SHP77 (cell line): ENCODE measurements at places on chromosomes 16 and 17.

DNA sequence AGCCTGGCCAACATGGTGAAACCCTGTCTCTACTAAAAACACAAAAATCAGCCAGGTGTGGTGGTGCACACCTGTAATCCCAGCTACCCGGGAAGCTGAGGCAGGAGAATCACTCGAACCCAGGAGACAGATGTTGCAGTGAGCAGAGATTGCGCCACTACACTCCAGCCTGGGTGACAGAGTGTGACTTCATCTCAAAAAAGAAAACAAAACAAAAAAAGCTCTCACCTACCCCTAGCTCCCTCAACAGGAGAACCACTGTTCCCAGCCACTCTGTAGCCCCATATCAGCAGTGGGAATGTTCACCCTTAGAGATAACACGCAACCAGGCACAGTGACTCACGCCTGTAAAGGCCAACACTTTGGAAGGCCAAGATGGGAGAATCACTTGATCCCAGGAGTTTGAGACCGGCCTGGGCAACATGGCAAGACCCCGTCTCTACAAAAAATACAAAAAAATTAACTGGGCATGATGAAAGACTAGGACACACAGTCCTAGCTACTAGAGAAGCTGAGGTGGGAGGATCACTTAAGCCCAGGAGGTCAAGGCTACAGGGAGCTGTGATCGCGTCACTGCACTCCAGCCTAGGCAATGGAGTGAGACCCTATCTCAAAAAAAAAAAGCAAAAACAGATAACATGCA is 5.4 kb downstream of the TMC8 start:
- no peak for DNase-seq

DNA sequence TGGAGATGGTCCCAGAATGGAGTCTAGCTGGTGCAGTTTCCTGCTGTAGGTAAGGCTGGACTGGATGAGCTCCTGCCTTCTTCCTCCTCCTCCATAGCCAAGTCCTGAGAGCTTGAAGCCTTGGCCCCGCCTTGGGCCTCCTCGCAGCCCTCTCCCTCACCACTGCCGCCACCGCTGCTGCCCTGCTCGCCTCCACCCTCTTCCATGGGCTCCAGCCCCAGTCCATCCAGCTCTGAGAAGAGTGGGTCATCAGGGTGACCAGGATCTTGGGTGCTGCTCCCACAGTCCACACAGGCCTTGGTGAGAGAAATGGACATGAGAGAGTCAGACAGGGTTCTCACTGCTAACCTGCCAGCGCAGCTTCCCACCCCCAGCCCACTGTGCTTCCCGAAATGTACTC is 11.2 kb downstream of the PER1 start:
- no peak for DNase-seq

- DNase-seq, result no peak
These were observed 93.0 kb downstream of the GOSR1 start for GRCh38 chr17:30570191-30570590.

GRCh38 chr16:720990-721764 is at the start of gene ANTKMT:
Gene ANTKMT, plus strand, starts transcription at chr16:721146. Its CDS starts 129 bp downstream, at chr16:721275.
- peak; percentile 92 for DNase-seq

DNA sequence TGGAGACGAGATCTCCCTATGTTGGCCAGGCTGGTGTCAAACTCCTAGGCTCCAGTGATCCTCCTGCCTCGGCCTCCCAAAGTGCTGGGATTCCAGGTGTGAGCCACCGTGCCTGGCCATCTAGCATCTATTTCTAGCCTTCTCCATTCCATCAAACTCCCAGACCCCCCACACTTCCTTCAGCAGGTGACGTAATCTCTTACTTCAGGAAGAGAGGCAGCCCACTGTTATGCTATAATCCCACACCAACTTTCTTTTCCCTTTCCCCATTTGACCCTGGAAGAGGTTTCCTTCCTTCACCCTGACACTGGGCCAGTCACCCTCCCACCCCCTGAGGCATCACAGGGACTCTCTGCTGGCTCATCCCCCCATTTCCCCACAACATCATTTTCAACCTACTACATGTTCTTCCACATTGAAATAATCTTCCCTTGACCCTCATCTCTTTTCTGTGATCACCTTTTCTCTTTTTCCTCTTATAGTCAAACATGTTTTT is 7.6 kb downstream of the ITGA2B start:
- DNase-seq, result no peak

- DNase-seq, result no peak
These were observed 4.0 kb downstream of the BHLHA9 start for GRCh38 chr17:1274245-1274608.

- no peak for DNase-seq
These were observed 27.8 kb upstream of the MEAK7 start for GRCh38 chr16:84532291-84532724.

GRCh38 chr17:57114085-57114673 is 29.1 kb downstream of the AKAP1 start:
- DNase-seq, result no peak

GRCh38 chr16:88883946-88884345 is 17.5 kb upstream of the PABPN1L start:
- peak; percentile 52 for DNase-seq

- peak; percentile 29 for DNase-seq
These were observed 7.3 kb upstream of the SMIM5 start for GRCh38 chr17:75625813-75626486.

GRCh38 chr17:2406903-2407790 is 6.3 kb upstream of the MNT start:
- no peak for DNase-seq

- DNase-seq, result no peak
These were observed 5.4 kb upstream of the CLDN9 start for GRCh38 chr16:3007059-3007956.

- DNase-seq, result no peak
These were observed 22.2 kb upstream of the RHOT1 start for GRCh38 chr17:32120141-32120540.

- no peak for DNase-seq
These were observed 954 bp downstream of the MYO1D start for GRCh38 chr17:32875923-32876416.

DNA sequence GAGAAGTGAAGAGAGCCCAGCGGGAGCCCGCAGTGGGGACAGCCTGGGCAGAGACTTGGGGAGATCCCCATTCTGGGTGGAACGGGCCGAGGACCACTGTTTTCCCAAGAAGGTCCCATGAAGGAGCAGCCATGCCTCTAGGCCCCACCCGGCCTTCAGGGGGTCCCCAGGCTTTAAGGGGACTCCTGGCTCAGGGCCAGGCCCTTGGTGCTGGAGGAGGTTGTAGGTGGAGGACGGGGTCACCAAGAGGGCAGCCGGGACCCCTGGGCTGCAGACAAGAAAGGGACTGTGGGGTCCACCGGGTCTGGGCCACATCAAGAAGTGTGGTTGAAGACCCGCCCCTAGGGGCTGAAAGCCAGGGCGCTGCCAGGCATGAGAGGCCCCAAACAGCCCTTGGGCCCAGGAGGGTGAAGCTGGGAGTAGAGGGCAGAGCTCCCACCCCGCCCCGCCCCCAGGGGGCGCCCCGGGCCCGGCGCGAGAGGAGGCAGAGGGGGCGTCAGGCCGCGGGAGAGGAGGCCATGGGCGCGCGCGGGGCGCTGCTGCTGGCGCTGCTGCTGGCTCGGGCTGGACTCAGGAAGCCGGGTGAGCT is at the start of gene PRSS21:
TSS of gene PRSS21 (plus strand) at position 487 of the 589 bp plus-strand sequence. CDS start at position 519, 32 bp downstream.
- no peak for DNase-seq

DNA sequence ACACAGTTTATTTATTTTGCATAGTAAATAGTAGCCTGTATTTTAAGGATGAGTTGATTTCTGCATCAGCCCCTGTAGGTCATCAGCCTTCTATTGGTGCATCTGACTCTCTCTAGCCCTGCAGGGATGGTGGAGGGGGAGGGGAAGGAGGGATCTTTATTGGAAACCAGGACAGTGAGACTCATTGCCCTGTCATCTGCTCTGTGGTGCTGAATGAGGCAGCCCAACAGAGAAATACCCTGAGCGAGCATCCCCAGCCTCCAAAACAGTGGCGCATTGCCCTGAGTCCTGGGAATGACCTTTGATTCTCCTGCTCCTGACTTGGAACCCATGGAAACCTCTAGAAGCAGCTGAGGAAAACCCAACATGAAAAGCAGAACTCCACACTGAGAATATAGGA is 45.5 kb upstream of the STH start:
- no peak for DNase-seq

DNA sequence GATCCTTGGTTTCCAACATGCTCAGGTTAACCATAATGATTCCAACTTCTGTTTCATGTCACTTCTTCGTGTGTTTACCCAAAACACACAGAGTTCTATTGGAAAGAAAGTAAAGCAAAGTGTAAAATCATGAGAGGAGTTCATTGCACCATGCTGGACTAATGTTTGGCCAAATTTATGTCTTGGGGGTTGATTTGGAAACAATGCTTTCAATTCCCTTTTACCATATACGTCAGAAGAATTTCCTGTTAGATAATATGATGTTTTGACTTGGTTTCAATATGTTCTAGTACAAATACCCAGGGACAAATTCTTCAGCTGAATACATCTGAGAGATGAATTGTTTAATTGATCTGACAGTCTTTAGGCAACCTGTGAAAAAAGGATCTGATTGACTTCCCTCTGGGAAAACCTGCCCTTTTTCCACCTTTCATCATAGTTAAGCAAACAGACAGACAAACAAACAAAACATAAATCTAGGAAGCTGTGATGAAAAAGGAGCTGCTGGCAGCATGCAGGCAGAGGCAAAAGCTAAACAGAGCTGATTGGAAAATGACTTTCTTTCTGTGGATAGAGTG is 26.0 kb upstream of the MPHOSPH6 start:
- DNase-seq, result peak; percentile 68

DNA sequence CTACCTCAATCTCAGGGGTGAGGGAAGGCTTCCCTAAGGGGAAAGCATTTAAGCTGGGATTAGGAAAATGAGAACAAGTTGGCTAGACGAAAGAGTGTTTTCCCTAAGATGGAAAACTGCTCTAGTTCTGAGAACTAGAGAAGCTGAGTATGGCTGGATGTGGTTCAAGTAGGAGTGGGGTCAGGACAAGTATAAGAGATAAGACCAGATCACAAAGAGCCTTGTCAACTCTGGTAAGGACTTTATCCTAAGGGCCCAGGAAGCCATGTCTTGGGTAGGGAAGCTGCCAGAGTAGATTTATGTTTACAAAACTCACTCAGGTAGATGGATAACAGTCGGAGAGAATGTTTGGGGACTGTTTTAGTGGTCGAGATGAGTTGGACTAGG is 1.7 kb downstream of the ANKS4B start:
- no peak for DNase-seq

DNA sequence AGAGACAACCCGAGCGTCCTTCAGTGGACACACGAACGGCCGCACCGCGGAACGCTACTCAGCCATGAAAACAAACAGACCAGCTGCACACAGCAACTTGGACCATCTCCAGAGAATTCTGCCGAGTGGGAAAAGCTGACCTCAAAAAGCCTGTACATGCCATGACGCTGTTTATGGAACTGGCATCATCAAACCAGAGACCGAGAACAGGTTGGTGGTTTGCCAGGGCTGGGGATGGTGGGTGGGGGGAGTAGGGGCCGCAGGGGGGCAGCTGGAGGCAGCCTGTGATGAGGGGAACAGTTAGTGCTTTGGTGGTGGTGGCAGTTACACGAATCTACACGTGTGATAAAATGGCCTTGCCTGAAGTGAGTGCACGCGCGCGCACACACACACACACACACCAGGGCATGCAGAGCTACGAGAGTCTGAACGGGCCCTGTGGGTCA is 169.8 kb downstream of the LAT start:
- no peak for DNase-seq

- no peak for DNase-seq
These were observed 9.6 kb downstream of the CRISPLD2 start for GRCh38 chr16:84829168-84829965.

GRCh38 chr17:36198831-36199465 is 2.4 kb upstream of the CCL3L1 start:
- DNase-seq, result no peak

- DNase-seq, result peak; percentile 79
These were observed 23.5 kb downstream of the GTF3C1 start for GRCh38 chr16:27526180-27526579.

DNA sequence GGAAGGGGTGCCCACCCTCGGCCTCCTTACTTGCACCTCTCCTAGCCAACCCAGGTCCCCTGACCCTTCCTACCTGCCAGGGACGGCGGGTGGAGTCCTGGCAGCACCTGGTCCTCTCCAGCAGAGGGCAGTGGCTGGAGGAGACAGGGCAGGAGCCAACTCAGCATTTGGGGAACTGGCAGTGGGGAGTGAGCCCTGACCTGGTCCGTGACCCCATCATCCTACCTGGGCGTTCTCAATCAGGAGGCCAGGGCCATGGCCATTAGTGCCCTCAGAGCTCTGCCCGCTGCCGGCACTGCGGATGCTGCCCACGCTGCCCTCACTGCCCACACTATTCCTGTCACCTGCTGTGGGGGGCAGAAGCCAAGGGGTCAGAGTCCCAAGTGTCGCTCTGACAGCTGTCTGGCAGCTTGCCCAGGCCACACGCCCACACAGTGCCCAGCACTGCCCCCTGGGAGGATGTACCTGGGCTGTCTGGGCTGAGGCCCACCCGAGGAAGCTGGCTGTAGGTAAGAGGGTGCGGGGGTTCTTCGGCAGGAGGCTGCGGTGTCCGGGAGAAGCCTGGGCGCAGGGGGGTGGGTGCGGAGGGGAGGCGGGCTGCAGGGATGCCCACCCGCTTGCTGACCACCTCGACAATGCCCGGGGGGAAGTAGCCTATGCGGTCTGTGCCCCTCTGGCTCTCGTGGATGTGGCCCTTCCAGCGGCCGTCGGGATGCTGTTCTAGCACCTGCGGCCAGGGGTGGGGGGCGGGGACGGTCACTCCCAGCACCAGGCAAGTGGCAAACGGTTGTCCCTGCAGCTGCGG is 10.8 kb downstream of the CASKIN2 start:
- DNase-seq, result no peak

GRCh38 chr17:40113110-40113906 is 8.5 kb upstream of the MSL1 start:
- peak; percentile 94 for DNase-seq

GRCh38 chr17:1011760-1012735 is 15.1 kb downstream of the TIMM22 start:
- no peak for DNase-seq

- no peak for DNase-seq
These were observed 36.8 kb upstream of the BCAR1 start for GRCh38 chr16:75288181-75288580.

DNA sequence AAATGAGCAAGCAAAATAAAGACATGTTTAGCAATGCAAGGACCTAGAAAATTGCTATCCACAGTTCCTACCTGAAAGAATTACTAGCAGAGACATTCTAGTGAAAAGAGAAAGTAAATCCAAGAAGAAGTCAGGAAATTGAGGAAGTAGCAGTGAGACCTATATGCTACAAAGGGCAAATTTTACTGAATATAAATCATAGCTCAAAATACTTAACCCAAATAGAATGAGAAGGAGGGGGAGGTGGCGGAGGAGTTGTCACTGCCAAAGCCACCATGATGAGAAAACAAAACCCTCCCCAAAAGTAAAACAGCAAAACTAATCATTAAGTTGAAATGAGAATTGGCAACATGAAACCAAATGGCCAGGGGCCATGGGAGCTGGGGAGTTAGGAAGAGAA is 39.3 kb downstream of the PITPNM3 start:
- no peak for DNase-seq

DNA sequence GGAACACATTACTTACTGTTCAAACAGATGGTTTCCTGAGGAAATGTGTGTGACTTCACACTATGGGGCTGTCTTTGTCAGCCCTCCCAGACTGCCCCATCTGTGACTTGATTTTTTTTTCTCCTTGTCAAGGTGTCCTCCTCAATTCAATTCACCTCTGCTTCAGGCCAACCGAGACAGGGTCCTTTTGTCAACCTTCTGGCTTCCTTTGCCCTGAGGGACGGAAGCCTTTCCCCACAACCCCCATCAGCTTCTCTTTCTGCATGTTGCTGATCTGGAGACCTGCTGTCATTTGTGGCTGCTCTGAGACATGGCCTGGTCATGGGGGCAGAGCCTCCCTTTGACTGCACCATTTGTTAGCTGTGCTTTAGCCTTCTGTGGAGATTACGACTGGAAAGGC is 21.3 kb upstream of the RGS9 start:
- DNase-seq, result no peak

- DNase-seq, result no peak
These were observed 172.8 kb downstream of the RBFOX3 start for GRCh38 chr17:79438058-79438457.
